Activated T-cell treated with anti-CD3 and anti-CD28 coated beads, Interleukin-2, amount 50 U/mL, for 4 hours (primary cell): ENCODE measurements at places on chromosomes 5 and 9. TPM values are rescaled to one million over a fixed set of nuclear protein-coding genes. Genes with fewer than 3 reads are reported as not detected.

- no peak for DNase-seq
Observed at GRCh38 chr5:40220260-40220659, 459.5 kb upstream of the PTGER4 start.

DNA sequence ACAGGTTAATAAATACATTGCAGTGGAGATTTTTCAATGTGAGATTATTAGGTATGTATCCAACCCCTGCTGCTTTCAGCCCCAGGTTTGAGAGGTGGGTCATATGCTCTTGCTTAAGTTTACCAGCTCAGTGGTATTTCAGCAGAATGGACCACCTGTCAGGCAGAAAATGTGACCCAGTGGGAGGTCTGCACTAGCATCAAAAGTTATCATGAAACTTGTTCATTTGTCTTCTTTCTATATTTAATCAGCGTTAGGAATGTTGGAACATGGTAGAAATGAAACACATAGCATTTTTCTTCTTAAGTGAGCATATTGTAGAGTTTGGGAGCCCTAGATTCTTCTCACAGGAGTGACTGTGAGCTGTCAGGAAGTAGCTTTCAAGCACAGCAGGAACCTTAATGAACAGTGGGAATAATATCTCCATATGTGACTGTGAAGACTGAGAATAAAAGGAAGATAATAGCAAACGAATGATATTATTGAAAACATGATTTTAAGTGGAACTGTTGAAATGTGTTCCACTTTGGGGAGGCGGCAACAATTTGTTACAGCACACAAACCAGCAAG lies 596.9 kb upstream of the CDH6 start:
- DNase-seq = no peak

DNA sequence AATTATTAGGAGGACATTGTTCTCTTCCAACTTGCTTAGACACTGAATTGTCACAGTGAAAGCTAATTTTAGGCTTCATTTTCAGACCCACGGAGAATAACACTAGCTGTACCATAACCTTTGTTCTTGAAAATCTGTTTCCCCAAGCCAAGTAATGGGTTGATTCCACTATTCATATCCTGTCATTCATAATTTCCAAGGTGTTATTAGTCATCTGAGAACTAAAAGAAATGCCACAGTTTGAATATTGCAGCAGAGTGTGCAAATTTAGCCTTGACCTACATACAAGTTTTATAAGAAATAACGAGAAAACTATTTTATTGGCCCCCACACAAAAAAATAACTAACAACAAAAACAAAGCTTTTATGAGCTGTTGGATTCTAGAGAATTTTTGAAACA lies 148.5 kb upstream of the TYRP1 start:
- DNase-seq = no peak

GRCh38 chr9:89821081-89821480 lies 216.3 kb downstream of the GADD45G start:
- DNase-seq = no peak

DNA sequence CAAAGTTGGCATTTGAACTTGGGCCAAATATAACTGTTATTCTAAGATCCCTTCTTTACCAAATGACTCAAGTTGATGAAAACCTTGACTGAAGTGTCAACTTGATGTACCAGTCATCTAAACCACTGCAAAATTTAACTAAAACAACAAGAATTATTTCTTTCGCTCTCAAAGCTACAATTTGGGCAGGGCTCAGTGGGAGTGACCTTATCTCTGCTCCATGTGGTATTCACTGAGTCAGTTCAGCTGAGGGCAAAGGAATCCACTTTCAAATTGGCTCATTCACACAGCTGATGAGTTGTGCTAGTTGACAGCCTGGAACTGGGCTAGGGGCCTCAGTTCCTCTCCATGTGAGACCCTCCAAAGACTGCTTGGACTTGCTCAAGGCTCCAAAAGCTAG lies 166.3 kb downstream of the RORB start:
- no peak for DNase-seq

The COL15A1 gene
- 0.05 TPM for total RNA-seq

DNA sequence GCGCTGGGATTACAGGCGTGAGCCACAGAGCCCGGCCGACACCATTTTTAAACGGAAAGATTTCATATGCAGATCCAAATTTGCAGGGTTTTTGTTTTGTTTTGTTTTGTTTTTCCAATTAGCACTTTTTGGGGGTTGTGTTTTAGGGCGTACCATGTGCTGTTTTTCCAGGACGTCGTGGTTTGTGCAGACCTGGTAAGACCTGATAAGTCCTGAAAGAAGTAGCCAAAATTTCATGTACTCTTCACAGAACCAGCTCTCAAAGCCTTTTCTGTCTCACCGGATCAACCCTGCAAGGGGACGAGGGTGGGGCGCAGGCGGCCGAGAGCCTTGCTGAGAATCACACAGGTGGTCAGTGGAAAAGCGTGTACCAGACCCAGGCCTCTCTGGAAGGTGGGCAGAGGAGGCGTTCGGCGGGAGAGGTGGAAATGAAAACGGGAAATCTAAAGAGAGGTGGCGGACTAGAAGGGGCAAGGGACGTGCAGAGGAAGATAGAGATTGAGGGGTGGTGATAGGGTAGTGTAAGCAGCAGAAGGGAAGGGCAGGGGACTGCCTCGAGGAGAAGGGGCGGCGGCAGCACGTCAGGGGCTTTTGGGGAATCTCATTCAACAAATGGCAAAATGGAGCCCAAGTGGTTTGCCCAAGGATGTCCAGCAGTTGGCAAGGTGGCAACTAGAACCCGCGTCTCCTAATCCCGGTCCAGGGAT lies 1.1 kb upstream of the FAF2 start:
- DNase-seq = no peak

GRCh38 chr9:93376411-93376810 lies 75.1 kb upstream of the FAM120A start:
- DNase-seq = no peak

DNA sequence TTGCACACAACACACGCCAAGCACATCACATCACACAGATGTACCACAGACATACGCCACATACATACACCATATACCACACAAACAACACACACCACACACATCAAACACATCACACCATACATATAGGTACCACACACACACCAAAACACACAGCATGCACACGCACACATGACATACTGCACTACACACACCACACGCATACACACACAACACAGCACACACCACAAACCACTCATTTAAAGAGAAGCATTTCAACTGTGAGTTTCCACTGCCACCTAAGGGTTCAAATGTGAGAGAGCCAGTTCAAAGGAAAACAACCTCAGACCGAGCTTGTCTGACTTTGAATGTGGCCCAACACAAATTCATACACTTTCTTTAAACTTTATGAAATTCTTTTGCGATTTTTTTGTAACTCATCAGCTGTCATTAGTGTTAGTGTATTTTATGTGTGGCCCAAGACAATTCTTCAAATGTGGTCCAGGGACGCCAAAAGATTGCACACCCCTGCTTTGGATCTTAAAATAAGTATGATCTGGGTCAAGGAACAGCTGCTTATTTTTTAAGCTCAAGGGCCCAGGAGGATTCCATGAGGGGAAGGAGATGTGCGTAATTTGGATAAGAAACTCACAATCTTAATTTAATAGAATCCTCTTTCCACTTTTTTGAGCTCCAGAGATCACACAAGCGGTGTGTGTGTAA lies 494.6 kb downstream of the GADD45G start:
- DNase-seq = no peak

GRCh38 chr9:69861011-69861410 lies 40.4 kb downstream of the CFAP95 start:
- no peak for DNase-seq

DNA sequence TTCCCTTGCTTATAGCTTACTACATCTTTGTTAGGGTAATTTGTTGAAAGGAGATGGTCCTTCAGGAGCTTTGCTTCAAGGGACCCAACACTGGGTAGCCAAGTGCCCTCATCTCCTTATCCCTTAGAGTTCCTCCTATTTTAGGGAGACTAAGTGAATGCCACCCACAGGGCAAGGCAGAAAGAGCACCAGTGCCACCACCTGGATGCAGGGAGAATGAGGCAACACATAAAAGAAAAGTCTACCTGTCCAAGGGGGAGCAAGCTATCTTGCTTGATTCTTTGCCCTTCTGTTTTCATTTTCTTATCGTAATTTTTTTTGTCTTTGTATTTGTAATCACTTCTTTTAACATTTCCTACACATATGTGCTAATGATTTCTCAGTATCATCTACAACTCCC lies 205.5 kb downstream of the NPR3 start:
- DNase-seq = no peak

GRCh38 chr9:121561385-121562222 lies 62.0 kb upstream of the GGTA1 start:
- DNase-seq = no peak

The SLC34A3 gene
- total RNA-seq = not detected

The DHFR gene
- 42.1 TPM for total RNA-seq

The NAIP gene
- total RNA-seq = 1.7 TPM

The ZNF454 gene
- not detected for total RNA-seq

The GALT gene
- 30.3 TPM for total RNA-seq

DNA sequence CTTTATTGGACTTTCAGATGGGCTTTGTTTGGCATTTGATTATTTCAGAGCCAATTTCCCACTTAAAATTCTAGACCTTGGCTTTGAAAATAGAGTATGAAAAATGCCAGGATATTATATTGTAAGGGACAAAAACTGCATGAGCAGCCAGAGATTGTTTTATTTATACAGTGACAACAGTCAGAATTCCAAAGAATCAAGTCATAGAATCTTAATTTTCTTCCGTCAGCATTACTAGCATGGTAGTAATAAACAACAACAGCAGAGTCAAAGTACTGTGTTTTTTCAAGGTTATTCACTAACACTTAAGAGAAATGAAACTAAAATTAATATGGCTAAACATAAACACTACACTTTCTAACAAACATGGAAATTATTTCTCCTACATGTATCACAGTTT lies 52.2 kb downstream of the MLLT3 start:
- DNase-seq = no peak

DNA sequence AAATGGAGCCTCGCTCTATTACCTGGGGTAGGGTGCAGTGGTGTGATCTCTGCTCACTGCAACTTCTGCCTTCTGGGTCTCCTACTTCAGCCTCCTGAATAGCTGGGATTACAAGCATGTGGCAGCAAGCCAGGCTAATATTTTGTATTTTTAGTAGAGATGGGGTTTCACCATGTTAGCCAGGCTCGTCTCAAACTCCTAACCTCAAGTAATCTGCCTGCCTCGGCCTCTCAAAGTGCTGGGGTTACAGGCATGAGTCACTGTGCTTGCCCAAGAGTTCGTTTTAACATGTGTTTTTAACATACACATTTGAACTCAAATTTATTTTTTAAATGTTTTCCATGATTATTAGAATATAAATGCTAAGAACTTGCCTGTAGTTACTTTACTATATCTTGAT lies 34.2 kb downstream of the MARCHF6 start:
- DNase-seq = no peak

GRCh38 chr5:32615236-32615635 lies 29.9 kb downstream of the SUB1 start:
- no peak for DNase-seq

DNA sequence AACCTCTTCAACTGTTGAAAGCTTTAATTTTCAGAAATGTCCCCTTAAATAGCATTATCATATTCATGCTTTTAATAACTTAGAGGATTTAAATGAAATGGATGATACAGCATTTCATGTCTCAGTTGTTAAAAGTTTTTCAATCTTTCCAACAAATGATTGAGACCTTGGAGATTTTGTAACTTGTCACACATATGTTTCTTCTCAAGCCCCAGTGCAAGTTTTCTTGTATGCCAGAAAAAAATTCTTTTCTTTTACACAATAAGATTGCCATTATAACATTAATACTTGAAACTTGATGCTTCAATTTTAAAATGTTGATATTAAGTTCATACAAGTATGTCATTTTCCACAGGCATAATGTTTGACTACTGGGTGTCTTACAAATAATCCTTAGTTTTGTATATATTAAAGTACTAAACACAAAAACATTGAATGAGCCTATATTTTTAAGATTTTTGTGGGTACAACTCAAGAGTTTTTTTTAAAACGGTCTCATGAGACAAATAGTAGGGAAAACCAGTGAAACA lies 124.5 kb downstream of the AGTPBP1 start:
- no peak for DNase-seq

GRCh38 chr5:2762744-2763532 lies 11.5 kb upstream of the IRX2 start:
- DNase-seq = no peak

- no peak for DNase-seq
Observed at GRCh38 chr9:136964171-136964689, 12.2 kb downstream of the LCN12 start.

The CEP72 gene
- total RNA-seq = 19.7 TPM

GRCh38 chr5:172450861-172451695 lies 3.2 kb downstream of the SH3PXD2B start:
- no peak for DNase-seq
